ENCODE measurements at places on chromosomes 12 and 14. TPM values are rescaled to one million over a fixed set of nuclear protein-coding genes. Genes with fewer than 3 reads are reported as not detected.

DNA sequence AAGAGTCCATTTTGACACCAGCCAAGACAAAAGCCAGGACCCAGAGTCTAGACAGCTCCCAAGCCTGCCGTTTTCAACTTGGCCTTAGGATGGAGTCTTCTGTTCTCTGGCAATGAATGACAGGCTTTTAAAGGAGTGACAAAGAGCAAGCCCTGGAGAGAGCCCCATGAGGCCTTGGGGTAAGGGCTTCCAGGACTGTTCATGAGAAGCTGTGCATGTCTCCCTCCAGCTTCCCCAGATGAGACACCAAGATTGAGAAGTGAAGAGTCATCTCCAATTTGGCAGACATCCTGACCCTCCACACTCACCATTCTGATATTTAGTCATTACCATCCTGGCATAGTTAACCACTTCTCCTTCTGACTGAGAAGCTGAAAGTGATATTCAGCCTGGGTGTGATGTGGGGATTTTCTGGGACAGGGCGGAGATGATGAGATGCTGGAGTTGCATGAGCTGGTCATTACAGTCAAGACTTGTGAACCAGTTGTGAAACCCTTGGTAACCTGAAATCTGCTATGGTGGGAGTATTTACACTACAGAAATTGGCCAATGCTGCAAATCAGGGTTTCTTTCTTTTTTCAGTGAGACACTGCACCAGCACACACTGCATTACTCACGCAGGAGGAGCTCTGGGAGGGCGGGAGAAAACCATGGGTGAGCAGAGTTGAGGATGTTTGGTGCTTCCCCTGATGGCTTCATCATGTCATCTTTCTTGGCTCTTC lies 77.8 kb downstream of the VCPKMT start:
- no peak for DNase-seq

GRCh38 chr12:104297477-104298113 lies 5.9 kb upstream of the EID3 start:
- DNase-seq, result no peak

Gene ADAMTS20
- total RNA-seq, result not detected

- no peak for DNase-seq
Observed at GRCh38 chr12:45732936-45733335, 3.4 kb downstream of the ARID2 start.

- DNase-seq, result no peak
Observed at GRCh38 chr12:6855322-6855721, 3.4 kb downstream of the USP5 start.

GRCh38 chr14:23056145-23056955 lies 970 bp downstream of the CDH24 start:
- DNase-seq, result no peak

All from glomerular endothelial cell (primary cell).